ENCODE measurements at places on chromosomes 1 and 21. TPM values are rescaled to one million over a fixed set of nuclear protein-coding genes. Genes with fewer than 3 reads are reported as not detected.

GRCh38 chr1:167544447-167545093 is 9.0 kb downstream of the CREG1 start:
- no peak for DNase-seq

The REN gene
- 0.54 TPM for total RNA-seq

The SDC3 gene
- total RNA-seq, result 13.1 TPM

- DNase-seq, result peak; percentile 10
Observed at GRCh38 chr1:186536273-186536890, 75.5 kb upstream of the PDC start.

DNA sequence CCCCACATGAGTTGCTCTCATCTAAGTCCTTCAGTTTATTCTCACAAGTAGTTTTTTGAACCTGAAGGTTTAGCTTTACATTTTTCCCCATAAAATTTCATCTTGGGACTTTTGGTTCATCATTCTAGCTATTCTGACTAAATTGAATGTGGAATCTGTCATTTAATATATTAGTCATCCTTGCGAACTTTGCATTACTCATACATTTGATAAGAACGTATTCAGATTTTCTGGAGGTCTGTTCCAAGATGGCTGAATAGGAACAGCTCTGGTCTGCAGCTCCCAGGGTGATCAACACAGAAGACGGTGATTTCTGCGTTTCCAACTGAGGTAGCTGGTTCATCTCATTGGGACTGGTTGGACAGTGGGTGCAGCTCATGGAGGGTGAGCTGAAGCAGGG is 59.8 kb upstream of the CSF1 start:
- DNase-seq, result peak; percentile 60

Data from IMR-90 (cell line).